Activated effector memory CD4-positive, alpha-beta T cell treated with anti-CD3 and anti-CD28 coated beads, Interleukin-2, amount 50 U/mL, for 16 hours (primary cell): ENCODE measurements at places on chromosomes 1 and 21.

DNA sequence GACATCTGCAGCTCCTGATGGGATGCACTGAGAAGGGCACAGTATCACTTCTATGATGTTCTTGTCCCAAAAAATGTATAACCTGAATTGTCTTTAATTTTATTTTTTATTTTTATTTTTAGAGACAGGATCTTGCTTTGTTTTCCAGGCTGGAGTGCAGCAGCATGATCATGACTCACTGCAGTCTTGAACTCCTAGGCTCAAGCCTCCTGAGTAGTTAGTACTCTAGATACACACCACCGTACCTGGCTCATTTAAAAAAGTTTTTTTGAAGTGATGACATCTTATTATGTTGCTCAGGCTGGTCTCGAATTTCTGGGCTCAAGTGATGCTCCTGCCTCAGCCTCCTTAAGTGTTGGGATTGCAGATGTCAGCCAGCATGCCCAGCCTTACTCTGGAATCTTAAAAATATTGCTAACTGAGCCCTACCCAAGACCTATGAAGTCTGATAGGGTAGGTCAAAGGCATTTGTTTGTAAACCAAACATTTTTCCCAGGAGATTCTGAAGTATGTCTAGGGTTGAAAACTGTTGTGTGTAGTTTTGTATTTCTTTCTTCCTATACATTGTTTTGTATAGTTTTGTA lies 68.9 kb downstream of the ATF6 start:
- DNase-seq, result no peak

DNA sequence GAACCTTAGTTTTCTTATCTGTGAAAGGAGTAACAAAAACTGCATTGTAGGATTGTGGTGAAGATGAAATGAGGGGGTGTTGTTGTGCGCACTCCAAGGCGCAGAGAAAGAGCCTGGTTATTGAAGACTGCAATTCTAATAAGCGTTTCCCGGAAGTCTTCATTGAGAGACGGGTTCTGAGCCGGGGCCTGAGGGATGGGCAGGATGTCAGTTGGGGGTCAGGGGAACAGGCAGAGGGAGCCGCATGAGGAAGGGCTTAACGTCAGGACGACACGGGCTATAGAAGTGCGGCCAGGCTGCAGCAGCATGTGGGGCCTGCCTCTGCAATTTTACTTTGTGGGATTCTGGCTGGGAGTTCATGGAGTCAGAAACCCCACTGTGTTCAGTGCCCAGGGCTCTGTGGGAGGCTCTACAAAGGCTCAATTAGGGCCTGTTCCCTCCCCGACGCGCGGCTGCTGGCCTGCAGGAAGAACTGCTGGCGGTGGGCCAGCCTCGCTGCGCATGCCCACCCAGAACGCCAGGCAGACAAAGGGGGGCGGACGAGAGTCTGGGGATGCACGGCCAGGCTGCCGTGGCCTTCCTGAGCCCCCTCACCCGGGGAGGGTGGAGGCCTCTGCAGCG lies 20.7 kb downstream of the TRIM62 start:
- DNase-seq, result no peak

DNA sequence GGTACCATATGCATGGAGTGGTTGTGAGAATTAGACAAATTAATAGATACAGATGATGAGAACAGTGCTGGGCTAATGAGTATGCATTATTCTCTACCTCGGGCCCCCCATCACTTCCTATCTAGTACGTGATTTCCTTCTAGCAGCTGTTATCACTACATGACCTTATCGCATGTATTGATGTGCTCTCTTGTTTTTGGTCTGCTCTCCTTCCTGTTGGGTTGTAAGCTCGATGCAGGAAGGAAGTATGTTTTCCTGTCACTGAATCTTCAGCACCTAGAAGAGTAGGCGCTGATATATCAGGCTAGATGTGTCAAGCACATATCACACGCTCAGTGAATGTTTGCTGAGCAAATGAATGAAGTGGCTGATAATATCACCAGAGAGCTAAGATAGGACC lies 43.9 kb upstream of the IFNAR2 start:
- no peak for DNase-seq

- no peak for DNase-seq
These were observed 322.1 kb upstream of the TMPRSS15 start for GRCh38 chr21:18725653-18726052.

DNA sequence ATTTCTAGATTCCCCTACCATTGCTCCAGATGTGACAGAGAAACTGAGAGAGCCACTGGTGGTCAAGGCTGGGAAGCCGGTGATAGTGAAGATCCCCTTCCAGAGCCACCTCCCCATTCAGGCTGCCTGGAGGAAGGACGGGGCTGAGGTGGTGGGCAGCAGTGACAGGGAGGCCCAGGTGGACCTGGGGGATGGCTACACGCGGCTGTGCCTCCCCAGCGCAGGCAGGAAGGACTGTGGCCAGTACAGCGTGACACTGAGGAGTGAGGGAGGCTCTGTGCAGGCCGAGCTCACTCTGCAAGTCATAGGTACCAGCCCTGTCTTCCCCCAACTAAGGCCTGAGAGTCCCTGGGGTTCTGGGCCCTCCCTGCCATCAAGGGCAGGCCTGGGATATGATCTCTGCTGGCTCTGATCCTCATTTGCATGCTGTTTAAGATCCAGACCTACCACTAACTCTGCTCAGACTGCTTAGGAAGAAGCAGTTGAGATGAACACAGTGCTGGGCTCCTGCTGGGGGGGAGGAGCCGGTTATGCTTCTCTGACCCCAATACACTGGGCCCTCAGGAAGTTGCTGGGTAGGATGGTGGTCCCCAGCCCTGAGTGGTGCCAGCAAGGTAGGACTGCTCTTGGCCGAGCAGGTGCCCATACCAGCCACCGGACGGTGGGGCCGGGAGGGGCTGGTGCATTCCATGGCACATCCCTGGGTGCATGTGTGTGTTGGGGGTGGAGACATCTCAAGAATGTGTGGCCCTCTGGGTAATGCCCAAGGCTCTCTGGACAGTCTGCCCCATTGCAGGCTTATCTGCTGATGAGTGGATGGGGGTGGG lies 25.1 kb downstream of the IGFN1 start:
- DNase-seq, result peak; percentile 36

- DNase-seq, result peak; percentile 51
These were observed 30.6 kb downstream of the SYT6 start for GRCh38 chr1:114122941-114123618.

- DNase-seq, result no peak
These were observed 12.6 kb downstream of the NTPCR start for GRCh38 chr1:232962761-232963745.

DNA sequence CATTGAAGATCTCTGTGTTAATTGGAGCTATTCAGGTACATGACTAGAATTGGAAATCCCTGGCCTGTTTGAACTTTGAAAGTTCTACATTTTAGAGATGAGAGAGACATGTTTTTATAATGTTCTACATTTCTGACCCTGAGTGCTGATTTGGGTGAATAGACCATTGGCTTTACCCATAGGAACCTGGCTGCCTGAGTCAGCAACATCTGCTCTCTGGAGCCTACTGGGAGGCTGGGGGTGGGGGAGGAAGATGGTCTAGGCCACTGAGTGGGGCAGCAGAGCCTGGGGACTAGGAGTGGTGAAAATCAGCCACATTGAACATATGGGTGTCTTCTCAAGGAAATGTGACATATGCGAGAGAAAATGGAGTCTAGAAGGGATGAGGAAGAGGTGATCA lies 1.4 kb upstream of the VANGL1 start:
- DNase-seq, result no peak

- DNase-seq, result no peak
These were observed 173.0 kb downstream of the GABPA start for GRCh38 chr21:25907573-25908275.

GRCh38 chr1:198879711-198880306 lies 241.0 kb downstream of the PTPRC start:
- no peak for DNase-seq

DNA sequence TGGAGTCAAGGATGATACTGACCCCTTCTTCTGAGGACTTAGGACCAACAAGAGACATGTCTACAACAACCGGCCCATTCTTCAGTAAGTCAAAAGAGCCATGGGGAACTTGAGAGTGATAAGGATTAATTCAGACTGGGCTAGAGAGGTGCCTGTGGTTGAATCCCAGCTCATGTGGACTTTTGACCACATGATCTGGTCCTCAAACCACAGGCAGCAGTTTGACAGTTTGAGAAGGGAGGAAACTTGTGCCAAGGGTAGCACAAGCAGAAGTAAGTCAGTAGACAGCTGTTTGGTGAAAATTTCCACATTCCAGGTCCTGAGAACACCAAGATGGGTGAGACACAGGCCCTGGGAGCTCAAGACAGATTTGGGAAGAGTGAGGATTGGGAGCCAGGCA lies 19.8 kb downstream of the SH3BP5L start:
- DNase-seq, result peak; percentile 3

DNA sequence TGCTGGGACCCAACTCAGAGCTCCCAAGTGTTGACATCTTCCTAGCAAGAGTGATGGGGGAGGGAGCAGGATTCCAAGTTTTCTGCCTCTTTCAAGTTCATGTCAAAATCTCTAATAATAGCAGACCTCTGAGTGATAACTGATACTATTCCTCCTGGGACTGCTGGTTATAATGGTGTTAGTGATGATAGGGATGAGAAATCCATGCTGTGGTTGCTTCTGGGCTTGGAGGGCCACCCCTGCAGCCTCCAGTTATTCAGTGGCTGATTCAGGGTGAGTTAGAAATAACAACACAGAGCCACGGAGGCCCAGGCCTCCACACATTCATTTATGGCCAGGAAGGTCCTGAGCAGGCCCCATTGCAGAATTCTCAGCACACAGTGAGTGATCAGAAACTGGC lies 40.6 kb upstream of the ARTN start:
- no peak for DNase-seq

- DNase-seq, result no peak
These were observed 13.0 kb upstream of the NEK2 start for GRCh38 chr1:211688421-211688820.

DNA sequence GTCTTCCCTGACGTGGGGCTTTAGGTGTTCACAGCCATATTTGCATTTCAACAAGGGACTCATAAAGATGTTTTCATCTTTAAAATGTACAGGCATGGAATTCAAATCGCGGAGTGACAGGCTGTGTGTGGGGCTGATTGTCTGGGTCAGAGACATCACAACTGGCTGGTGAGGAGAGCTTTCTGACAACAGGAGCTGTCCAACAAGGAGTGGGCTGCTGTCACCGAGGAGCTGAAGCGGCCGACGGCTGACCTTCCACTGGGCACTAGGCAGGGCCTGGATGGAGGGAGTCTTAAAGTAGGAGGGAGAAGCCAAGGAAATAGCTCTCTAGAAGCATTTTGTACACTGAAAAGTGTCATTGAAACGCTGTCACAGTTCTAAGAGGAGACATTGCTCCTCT lies 30.5 kb upstream of the SCMH1 start:
- no peak for DNase-seq
